Vagina (tissue), 2 donors: ENCODE measurements at places on chromosomes 6 and 20.
A peak's percentile ranks its signal among the peaks of the same experiment; 100 is the strongest.

- DNase-seq, result no peak
These were observed at the start of gene PLCG1 for GRCh38 chr20:41136680-41137613. PLCG1 (plus strand) TSS chr20:41137543; CDS start chr20:41137642, 99 bp downstream.

GRCh38 chr6:34128045-34128444 is 17.8 kb downstream of the GRM4 start:
- DNase-seq, result no peak

DNA sequence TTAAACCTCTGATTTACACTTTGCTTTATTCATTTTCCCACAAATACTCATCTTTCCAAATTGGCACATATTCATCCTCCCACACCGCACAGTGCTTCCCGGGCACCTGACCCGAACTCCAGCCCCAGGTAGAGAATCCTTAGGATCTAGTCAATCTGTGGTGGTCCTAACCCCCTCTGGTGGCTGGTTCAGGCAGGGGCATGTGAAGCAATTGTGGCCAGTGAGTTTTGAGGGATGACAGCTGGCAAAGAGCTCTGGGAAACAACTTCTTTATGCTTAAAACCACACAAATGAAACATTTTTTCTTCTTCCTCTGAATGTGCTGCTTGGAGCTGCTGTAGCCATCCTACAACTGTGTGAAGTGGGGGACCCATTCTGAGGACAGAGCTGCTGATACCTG is 54.7 kb downstream of the ELOVL5 start:
- DNase-seq, result no peak

DNA sequence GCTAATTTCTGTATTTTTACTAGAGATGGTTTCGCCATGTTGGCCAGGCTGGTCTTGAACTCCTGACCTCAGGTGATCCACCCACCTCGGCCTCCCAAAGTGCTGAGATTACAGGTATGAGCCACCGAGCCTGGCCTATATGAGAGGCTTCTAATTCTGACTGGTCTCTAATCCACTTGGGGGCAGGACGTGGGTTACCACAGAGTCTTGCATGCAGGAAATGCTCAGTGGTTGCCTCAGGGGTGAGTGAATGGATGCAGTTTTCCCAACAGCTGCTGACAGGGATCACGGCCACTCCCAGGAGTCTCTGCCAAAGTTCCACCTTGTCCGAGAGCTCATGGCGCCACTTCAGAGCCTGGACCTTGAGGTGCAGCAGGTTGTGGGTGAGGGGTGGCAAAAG is 6.4 kb upstream of the FANCE start:
- no peak for DNase-seq

DNA sequence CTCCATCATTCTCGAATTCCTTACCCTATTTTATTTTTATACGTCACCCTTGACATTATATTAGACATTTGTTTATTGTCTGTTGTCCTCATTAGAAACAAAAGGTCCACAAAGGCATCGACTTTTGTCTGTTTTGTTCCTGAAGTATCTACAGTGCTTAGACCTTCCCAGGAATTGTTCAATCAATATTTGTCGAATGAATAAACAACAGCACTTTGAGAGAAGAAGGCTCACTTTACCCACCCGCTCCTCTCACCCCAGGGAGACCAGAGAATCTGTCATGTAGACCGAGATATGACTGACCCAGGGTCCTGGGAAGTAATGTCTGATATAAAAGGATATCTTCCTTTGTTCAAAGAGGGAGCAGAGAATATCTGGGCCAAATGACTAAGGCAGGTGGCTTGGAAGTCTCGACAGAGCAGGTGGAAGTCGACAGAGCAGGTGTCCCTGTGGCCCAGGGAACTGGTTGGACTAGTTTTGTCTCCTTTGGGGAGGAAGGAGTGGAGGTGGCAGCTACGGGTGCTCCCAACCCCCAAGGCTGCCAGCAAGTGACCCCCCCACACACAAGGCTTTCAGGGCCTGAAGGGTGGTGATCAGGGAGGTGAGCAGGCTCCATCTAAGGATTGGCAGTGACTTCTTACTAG is 14.8 kb upstream of the CHMP4B start:
- DNase-seq, result no peak

GRCh38 chr6:18035330-18035854 is 48.0 kb upstream of the KIF13A start:
- no peak for DNase-seq

DNA sequence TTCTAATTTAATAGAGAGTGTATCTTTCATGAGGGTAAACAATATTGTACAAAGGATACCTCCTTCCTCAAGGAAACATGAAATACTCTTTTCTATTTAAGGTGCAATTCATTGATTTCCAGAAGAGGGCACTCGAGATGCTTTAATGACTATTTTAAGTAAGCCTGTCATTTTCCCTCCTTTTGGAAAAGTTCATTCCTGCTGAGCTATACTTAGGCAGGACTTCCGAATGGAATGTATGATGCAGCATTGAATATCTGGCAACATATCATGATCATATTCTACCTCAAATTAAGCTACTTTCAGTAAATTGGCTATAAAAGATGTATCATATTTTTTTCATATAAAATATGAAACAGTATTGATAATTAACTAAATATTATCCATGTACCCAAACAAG is 5.0 kb downstream of the DST start:
- no peak for DNase-seq

- DNase-seq, result no peak
These were observed 423.2 kb downstream of the RFPL4B start for GRCh38 chr6:112770308-112770707.

DNA sequence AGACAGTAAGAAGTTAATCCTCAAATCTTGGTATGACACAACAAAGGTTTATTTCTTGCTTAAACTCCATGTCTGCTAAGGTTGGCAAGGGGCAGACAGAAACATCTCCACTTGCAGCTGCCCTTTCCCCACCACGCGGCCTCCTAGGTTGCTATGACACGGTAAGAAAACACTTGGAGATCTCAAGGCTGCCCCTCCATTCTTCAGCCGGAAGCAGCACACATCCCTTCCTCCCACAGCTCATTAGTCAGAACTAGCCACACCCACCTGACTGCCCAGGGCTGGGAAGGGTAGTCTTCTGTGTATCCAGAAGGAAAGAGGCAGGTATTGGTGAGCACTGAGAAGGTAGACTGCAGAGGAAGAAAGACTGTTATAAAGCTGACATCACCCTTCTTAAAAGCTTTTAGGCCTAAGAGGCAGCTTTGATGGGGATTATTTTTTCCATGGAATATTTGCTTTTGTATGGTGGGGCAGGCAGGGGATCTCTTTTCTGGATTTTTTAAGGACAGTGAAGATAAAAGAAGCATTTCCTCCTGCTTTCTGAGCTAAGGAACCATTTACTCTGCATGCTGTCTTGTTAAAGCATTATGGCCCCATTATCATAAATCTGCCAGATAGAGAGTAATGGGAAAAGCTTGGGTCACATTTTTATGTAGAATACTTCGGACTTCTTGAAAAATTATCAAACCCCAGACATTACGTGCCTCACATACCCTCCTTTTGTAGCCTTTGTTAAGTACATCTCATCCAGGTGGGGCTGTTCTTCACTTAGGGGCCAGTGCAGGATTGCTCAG is 41.6 kb downstream of the MRAP2 start:
- DNase-seq, result no peak

DNA sequence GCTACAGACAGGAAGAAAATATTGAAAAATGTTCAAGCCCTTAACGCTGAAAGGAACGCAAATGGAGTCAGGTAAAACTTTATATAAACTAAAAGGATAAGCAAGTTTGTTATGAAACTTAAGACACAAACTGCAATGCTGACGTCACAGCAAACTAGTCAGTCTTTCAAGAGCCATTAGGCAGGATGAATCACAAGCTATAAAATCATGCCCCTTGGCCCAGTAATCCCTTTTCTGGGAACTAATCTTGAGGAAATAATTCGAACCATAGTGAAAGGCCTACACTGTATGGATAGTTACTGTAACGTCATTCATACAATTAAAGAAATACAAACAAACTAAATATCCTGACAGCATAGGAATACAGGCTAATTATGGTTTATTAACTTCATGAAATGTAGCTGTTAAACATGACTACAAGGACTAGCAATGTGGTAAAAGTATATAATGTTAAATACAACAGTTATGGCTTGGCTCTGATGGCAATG is 42.7 kb upstream of the HINT3 start:
- no peak for DNase-seq

DNA sequence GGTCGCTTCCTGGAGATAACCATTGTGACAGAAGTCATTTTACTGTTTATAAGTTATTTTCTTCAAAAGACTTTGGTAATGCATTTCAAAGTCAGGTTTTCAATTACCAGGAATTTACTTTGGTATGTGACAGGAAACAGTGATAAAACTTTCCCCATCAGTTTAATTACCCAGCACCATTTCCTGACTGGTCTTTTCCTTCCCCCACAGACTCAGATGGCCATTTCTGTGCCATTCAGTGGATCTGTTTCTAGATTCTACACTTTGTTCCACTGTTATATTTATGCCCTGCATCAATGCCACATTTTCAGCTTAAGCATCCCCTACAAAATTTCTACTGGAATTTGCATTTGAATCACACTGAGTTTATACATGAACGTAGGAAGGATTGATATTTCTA is 16.3 kb downstream of the RRBP1 start:
- no peak for DNase-seq

GRCh38 chr20:63409066-63409833 is 48.1 kb upstream of the CHRNA4 start:
- DNase-seq, result no peak

DNA sequence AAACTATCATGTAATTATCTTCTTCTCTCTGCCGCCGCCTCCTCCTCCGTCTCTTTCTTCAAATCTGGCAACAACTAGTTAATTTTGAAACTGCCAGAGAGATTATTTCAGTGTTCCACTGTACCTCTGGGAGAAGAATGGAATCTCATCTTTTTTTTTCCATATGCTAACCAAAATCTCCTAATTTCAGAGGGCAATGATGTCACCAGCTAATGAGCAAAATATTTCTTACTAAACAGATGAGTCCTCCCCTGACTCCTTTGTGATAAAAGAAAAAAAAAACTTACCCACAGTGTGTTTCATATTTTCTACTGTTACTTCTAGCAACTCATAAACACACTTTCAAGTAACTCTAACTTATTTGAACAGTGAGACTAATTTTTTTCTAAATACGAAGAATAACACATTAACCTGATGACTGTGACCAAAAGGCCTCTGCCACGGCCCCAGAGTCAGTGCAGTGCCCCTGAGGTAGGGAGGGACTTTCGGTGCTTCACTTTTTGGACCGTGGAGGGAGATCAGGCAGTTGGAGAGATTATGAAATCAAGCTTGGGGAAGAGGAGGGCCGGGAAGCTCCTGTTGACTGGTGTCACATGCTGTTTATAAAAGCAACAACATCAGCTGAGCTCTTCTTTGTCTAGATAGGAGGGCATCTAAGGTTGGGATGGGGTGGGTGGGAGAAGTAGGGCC is 159.6 kb downstream of the SASH1 start:
- no peak for DNase-seq

DNA sequence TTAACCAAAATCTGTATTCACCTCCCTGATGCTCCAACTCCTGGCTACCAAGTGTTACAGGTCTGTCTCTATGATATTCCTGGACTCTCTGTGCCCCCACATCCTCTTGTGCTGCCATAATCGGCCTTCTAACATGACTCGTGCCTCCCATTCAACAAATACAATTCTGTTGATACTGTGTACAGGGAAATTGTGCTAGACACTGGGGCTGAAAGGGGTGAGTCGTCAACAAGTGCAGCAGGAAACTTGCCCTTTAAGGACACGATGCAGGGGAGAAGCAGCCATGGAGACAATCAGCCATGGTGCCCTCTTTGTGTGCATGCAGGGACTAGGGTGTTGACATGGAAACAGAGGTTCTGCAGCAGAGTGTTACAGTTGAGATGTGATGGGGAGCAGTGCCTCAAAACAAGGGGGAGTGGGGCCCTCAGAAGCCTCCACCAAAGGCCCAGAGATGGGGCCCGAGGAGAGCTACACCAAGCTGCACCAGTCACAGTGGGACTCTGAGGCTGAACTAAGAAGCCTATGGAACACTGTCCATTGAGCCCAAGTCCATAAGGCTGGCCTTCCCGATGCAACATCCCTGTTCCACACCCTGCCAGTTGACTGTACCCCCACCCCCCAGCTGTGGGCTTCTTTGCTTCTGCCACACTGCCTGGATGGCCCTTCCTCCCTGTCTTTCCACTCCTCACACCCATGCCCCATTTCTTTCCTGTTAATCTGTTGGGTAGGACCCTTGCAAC is 3.1 kb downstream of the PCED1A start:
- no peak for DNase-seq

DNA sequence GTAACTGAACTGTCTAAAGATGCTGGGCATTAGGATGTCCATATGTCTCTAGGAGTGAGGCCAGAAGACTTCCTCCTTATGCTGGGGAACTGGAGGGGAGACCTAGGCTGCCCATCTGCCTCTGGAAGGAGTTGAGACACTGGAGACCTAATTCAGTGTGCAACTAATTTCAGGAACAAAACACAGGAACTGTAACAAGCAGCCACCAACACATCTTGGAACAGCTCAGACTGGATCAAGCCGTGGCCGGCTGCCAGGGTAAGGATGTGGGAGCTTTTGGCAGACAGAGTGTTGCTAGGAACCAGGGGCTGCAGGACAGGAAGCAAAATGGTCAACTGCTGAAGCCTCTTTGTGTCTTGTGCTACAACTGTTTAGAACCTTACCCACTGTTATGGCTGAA is 16.4 kb upstream of the MAS1 start:
- DNase-seq, result peak; percentile 76

GRCh38 chr6:137882225-137882961 is 15.3 kb downstream of the TNFAIP3 start:
- no peak for DNase-seq

DNA sequence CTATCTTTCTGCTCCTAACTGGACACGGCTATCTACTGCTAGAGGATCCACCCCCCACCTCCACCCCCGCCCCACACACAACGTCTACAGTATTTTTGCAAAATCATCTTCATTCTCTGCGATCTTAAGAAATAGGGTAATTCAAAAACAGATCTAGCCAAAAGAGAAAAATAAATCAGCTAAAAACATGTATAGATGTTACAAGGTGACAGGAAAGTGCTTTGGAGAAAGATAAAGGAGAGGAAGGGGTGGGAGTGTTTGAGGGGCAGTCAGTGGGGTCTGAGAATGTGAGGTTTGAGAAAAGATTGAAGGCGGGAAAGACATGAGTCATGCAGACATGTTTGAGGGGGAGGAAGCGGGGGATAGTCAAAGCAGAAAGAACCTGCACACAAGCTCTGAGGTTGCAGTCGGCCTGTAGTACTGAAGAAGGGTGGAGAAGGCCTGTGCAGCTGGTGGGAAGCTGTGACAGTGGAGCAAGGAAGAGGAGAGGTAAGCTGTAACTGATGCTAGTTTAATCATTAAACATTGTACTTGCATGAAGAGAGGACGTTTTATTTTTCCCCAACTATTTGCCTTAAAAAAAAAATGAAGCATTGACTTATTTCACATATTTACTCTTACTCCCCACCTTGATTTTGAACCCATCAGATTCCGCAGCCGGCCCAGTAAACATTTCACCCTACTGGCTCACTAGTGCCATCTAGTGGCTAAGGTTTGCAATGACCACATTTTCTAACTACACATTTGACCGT is 332.6 kb downstream of the ADGRB3 start:
- DNase-seq, result no peak

GRCh38 chr6:121619987-121620740 is 184.7 kb downstream of the GJA1 start:
- no peak for DNase-seq

- DNase-seq, result no peak
These were observed 279.1 kb downstream of the PRL start for GRCh38 chr6:22017766-22018165.
